Right lung (tissue), 10 donors: ENCODE measurements at places on chromosomes 3 and 15. TPM values are rescaled to one million over a fixed set of nuclear protein-coding genes. Genes with fewer than 3 reads are reported as not detected.

The GOLGA6A gene
- 0.15 TPM for polyA plus RNA-seq

The NANOGP8 gene
- 0.48 TPM for polyA plus RNA-seq

DNA sequence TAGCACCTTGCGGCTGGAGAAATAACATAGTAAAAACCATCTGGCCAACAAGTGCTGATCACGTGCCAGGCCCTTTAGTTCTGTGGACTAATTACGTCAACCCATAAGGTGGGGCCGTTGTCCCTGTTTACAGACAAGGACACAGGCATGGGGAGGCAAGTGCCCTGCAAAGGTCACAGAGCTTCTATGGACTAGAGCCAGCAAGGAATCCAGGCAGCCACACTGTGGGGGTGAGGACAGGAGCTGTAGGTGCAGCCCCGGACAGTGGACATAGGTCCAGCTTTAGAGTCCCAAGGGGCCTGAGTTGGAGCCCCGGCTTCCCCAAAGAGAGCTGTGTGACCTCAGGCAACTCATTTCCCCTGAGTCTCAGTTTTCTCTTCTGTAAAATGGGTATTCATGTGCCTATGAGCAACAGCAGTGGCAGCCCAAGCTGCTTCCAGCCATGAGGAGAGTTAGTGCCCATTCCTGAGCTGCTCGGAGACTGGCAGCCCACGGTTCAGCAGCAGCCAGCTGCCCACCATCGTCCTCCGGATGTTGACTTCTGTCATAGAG is 13.9 kb downstream of the CHST13 start:
- DNase-seq, result no peak

- DNase-seq, result no peak
These were observed 77.4 kb downstream of the RBPMS2 start for GRCh38 chr15:64697911-64698369.

DNA sequence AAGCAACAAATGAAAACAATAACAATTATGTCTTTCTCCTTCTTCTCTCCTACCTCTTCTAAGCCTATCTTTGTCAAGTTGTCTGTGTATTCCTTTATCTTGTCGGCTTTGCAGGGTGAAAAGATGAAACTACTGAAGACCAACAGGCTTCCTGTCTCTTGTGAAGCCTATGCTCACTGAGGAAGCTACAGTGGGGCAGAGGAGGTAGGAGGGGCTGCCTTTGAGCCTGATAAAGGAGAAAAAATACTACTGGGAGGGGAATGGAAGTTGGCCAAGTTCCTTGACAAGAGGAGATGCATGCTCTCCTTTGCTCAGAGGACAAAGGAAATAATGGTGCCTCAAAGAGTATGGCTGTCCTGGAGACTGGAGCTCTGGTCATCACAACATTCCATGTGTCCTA is 92.0 kb downstream of the IGSF11 start:
- no peak for DNase-seq

DNA sequence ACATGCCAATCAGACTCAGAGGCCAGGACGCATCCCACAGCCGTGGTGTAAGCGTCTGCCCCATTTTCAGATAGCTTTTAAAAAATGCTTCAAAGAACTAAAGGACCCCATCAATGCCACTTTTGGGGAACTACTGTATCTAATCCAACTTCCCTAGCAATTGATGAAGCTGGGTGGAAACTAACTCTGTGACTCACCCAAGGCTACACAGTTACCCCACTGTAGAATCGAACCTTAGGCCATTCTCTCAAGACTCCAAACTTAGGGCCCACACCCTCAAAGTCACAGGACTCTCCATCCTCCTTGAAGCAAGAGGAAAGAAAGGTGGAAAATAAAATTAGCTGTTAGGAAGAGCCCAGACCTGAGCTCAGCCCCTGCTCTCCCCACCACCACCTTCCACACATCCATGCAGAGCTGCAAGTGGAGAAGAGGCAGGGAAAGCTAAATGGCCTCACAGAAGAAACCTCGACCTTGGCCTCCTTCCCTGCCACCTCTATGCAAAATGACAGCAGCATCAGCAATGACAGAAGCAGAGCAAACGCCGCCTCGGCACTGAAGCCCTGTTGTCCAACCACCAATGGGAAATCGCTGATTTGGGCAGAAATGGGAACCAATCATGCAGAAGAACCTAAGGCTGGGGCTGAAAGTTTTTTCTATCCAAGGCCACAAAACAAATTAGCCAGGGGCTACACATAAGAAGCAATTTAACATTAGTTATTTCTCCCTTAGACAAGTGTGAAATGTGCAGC is 22.2 kb downstream of the ANP32A start:
- DNase-seq, result no peak

DNA sequence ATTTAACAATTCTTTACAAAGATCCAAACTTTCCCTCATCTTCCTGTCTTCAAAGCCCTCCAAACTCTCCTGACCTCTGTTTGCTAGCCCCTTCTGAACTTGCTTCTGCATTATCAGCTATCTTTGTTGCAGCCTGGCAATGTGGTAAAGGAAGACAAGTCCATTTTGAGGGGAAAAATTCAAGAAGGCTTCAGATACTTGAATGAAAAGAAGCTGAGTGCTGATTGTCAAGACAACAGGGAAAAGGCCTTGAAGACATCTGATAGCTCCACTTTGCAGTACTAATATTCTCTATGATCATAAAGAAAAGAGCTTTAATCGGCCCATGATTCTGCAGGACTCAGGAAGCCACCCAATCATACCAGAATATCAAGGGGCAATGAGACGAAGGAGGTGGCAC is 91.8 kb downstream of the LMLN start:
- DNase-seq, result no peak

DNA sequence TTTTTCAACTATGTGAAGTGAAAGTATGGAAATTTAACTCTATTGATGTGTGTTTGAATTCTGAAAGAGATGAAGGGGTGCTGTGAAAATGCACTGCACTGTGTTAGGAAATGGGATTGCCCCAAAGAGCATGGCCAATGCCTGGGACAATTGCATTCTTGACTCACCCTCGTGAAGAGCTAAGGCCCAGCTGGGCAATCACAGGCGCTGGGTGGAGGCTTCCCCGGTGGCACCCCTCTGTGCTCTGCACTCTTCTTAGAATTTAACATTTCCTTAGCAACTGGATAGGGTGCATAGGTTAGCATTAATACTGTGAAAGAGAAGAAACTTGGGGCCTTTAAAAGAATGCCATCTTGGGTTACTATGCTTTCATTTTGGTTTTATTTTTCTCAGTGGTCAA is 179.9 kb upstream of the GOLIM4 start:
- DNase-seq, result no peak

DNA sequence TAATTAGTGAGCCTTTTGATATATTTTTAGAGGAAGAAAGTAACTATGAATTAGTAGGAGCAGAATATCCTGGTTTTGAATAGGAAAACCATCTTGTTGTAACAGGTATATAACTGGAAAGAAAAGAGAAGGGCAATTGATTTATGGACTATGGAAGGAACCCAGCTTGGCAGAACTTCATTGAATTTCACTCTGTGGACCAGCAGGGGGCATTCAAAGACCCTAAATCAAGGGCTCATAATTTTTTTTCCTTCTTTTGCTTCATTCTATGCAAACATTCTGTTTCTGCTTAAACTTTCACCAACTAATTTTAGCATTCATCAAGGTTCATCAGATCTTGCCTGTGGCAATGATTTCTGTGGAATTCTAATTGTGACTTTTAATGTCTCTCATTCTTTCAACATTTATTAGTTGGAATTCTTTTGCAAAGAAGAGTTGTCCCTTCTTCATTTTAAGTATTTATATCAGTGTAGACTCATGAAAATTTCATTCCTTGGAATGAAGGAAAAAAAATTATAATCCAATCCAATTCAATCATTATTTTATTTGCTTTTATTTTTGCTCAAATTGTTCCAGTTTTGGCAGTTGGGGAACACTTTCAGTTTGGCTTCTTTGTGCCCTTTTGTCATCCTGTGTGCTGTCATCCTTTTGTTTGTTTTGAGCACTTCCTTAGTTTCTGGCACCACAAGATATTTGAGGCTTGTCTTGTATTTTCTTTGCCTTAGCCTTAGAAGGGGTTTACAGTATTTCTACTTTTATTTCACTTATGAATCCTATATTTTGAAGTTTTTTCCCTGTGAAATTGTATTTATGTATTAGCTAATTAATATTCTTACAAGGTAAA is 30.4 kb downstream of the NXPE3 start:
- DNase-seq, result no peak
